ENCODE measurements at places on chromosomes 12 and 14.

DNA sequence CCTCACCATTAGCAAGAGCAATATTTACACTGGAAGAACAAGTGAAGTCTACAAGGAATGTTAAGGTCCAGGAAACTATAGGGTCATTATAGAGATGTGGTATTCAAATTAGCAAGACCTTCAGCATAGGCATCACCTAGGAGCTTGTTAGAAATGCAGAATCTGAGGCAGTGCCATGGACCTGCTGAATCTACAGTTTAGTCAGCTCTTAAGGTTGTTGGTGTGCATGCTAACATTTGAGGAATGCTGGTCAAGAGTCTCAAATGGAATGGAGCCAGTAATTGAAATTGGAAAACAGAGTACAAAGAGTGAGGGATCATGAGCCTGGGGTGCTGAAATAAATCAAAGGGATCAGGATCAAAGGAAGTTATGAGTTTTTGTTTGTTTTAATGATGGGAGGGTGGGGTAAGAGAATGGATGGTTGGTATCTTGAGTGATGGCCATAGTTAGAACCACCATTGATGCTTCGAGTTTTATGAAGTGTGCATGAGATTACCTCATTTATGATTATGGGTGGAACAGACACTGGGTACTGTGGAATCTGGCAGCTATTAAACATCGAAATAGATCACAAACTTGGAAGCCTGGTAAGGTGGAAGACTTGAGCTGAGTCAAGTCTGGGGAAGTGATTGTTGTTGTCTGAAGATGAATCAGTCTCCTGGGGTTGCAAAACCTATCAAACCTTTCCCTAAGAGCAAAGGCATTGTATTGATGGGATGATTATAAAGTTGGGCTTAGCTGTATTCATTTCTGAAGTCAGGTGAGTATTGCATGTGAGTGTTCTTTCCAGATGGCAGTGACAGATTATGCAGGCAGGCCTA, 323.3 kb upstream of the E2F7 start:
- DNase-seq = no peak

DNA sequence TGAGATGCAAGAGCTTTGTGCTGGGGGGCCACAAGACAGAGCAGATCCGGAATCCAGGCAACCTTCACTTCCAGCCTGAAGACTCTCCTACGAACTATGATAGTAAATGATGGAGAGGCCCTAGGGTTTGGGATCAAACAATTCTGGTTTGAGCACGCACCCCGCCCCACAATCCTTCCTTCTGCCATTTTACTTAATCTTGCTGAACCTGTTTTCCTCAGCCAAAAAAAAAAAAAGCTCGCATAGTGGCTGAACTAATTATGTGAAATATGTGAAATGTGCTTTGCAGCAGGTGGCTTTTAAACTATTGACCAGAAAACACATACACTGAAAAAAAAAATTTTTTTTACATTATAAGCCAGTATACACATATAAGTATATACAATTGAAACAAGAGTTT, 667 bp upstream of the ITFG2 start:
- no peak for DNase-seq

DNA sequence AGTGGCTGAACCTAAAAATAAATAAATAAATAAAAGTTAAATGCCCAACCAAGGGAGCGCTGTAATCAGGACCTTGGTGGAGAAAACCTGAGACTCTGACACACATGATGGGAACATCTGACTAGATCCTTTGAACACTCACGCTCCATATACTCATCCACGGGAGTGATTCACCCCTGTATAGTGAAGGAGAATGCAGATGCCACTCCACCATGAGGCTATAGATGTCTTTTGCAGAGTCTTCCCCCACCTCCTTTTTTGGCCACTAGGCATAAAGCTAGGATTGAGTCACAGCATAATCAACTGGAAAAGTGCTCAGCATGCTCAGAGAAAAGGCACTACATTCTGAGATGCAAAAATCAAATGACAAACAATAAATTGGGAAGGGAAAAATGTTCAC, 19.0 kb downstream of the ADAM20 start:
- no peak for DNase-seq

DNA sequence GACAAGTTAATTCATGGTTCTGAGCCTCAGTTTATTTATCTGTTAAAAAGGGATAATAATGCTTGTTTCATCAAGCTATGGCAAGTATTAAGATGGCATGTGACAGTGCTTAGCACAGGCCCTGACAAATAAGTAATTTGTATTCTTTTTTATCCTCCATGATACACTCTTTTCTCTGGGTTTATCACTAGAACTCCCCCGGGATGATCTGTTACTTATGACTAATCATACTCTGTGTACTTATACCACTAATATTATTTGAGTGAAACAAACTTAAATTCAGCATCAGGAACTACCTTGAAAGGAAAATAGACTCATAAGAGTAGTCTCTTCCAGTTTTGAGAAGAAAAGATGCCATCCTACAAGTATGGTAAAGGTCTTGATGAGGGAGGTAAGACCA, 283.8 kb downstream of the PAWR start:
- no peak for DNase-seq

- no peak for DNase-seq
Observed at GRCh38 chr14:20529806-20530205, 24.5 kb downstream of the RNASE10 start.

DNA sequence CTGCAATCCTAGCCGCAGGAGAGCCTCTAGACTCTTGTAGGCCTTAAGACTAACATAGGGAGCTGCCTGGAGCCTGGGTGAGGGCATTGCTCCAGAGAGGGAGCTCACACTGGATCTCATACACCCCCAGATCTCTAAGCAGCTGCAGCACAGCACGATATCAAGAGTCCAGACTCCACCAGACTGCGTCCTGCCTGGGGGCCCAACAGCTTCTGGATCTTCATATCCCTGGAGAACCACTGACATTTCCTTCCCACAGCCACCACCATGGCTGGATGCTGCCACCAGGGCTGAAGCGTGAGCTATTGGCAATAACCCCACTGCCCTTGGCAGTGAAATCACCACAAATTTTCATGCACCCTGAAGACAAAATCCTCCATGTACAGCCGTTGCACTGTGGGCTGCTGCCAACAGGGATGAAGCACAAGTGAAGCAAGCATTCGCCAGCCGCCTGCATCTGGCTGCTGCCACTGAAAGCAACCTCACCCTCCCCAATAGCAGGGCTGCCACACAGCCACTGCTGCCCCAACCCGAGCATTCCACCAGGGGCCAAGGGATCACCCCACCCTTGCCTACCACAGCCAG, 28.2 kb downstream of the CACNA2D4 start:
- no peak for DNase-seq

GRCh38 chr12:112418273-112418607, 507 bp upstream of the PTPN11 start:
- peak; percentile 16 for DNase-seq

GRCh38 chr12:125148316-125148715, 83.1 kb downstream of the AACS start:
- no peak for DNase-seq

- DNase-seq = peak; percentile 39
Observed at GRCh38 chr14:89303456-89304435, 113.3 kb downstream of the FOXN3 start.

GRCh38 chr12:88633312-88633711, 53.0 kb upstream of the KITLG start:
- no peak for DNase-seq

DNA sequence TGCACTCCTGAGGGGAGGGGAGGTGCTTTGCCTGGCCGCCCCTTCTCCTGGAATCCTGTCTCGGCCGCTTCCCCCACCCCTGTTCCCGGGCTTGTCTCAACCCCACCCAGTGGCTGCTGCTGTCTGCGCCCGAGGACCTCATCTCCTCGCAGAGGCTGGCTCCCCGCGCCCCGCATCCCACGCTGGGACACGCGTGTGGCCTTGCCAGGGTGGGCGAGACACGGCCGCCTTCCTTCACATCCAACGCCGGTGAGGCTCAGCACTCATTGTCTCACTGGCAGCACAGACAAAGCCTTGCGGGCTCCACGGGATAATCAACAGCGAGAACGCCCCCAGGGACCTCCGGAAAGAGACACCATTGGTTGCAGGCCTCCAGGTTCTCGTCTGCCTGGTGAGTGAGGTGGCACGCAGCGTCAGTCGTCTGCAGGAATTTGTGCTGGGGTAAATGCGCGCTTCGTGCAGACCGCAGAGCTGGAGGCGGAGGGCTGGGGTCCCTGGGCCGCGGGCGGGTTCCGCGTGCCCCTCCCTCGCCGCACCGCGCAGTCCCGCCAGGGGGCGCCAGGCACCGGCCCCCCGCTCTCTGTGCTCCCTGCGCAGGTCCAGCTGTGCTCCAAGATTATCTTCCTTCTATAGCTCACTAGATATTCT, 26.8 kb downstream of the CCDC177 start:
- peak; percentile 23 for DNase-seq

DNA sequence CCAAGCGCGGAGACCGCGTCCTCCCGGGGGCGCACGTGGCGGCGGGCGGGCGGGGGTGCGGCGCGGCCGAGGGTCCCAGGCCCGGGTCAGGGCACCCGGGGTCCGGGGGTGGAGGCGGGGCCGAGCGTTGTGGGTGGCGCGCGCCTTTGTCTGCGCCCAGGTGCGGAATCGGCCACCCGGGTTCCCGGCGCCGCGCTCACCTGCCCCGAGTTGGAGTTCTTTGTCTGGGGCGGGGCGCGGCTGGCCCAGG, 50.1 kb downstream of the LRCOL1 start:
- DNase-seq = no peak

DNA sequence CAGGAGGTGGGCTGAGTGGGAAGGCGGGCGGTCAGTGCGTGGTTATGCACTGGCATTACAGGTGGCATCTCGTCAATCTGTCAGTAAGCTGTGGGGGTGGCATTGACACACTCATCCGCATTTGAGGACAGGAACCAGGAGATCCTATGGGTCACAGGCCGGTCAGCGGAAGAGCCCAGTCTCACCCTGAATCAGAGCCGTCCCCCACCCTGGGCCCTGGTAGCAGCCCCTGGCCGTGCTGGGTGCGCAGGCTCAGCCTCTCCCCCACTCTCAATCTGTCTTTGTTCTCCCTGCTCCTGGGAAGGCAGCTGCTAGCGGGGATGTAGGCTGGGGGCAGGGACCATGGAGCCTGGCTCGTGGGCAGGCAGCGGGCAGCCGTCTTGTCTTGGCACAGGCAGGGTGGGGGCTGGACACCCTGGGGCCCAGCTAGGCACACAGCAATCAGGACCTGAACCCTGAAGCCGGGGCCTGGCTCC, 5.1 kb downstream of the INF2 start:
- peak; percentile 89 for DNase-seq

GRCh38 chr14:66910311-66910840, 278.9 kb upstream of the GARIN2 start:
- no peak for DNase-seq

DNA sequence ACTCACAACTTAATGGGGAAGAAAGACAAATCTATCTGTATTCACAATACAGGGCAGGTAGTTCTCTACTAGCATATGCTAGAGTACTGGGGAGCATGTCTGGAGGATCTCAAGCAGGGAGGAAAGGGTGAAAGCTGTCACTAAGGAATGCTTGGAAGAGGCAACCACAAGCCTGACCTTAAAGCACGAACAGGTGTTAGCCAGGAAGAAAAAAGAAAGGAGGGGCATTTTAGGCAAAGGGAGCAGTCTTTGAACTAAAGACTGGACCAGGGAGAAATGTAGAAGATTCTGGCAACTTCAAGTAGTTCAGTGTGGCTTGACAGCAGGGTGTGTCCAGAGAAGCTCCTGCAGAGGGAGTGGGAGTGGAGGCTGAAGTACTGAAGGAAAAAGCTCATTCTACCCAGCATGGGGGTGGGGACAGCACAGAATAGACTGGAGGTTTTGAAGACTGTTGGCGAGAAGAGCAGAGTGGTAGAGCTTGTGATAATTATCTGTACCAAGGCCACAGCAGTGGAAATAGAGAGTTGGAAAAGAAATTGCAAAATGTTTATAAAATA, 50.9 kb downstream of the AP5M1 start:
- DNase-seq = no peak

- no peak for DNase-seq
Observed at GRCh38 chr12:6084969-6085450, 39.5 kb downstream of the VWF start.

DNA sequence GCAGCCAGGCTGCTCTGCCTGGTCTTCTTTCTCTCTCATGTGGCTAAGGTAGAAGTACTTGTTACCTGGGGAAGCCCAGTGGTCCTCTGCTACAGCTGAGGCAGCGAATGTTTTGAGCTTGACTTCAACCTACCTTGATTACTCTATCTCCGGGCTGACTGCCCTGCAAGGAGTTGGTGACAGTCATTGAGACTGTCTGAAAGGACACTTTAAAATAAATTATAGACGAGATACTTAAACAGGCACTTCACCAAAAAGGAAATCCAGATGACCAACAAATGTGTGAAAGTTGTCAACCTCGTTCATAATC, 474 bp upstream of the CIT start:
- no peak for DNase-seq

- no peak for DNase-seq
Observed at GRCh38 chr12:94099632-94100031, 48.7 kb upstream of the PLXNC1 start.

DNA sequence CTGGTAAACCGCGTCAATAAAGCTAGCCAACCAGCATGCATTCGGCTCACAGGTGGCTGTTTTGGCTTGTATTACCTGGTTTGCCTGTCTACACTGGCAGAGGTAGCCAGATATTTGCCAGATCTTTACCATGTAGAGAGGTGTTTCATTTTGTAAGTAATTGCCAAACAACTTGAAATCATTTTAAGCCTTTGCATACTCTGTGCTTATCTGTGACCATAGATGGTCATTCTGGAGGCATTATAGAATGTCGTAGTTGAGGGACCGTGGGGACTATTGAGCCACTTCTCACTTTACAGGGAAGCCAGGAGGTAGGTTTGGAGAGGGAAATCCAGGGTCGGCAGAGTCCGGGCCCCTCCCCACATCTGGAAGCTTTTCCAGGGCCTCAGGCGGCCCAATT, 5.9 kb downstream of the ADGRD1 start:
- no peak for DNase-seq

DNA sequence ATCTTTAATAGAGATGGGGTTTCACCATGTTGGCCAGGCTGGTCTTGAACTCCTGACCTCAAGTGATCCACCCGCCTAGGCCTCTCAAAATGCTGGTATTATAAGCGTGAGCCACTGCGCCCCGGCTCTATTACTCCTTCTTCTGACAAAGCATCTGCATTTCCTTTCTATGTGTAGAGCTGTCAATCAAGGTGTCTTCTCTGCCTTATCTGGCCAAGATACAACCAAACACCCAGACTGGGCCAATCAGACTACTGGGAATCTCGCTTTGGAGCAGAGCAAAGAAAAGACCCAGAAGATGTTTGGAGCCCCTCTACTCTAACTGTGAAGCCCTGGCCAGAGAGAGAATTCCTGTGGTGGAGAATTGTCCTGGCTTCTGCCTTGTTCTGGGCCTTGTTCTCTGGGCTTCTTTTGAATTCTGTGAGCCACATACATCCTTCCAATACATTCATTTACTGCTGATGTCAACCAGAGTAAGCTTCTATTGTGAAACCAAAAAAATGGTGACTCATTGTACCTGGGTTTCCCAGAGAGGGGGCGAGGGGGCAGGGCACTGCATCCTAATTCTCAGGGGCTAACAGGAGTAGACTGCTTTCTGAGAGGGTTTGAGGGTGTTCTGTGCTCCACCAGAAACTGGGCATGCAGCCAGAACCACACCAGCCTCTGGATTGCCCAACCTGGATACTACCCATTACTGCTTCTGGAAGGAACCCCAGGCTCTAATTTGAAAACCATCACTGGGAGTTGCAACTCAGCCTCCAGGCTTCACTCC, 18.8 kb upstream of the FLVCR2 start:
- no peak for DNase-seq

- DNase-seq = no peak
Observed at GRCh38 chr12:122139266-122139665, 34.8 kb downstream of the IL31 start.

Data from head of caudate nucleus (tissue), 42 donors.